Stimulated activated CD8-positive, alpha-beta memory T cell treated with anti-CD3 and anti-CD28 coated beads, Interleukin-2, amount 100 ng/mL, for 48 hours (primary cell): ENCODE measurements at places on chromosomes 1 and 21.

DNA sequence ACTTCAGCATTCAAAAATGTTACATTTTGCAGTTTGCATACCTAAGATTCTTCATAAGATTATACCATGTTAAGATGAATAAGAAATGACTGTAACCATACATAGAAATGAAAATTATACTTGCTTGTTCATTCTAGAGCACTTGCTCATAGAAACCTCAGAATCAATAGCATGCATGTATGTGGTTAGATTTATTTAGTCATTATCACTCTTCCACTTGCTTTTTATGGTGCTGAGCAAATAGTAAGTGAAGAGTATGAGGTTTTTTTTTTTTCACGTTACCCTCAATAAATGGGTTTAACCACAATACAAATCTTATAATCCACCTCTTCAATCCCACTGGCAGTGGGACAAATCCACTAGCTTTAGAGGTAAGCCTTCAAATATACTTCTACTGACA is 84.7 kb downstream of the LRRC53 start:
- DNase-seq: no peak

DNA sequence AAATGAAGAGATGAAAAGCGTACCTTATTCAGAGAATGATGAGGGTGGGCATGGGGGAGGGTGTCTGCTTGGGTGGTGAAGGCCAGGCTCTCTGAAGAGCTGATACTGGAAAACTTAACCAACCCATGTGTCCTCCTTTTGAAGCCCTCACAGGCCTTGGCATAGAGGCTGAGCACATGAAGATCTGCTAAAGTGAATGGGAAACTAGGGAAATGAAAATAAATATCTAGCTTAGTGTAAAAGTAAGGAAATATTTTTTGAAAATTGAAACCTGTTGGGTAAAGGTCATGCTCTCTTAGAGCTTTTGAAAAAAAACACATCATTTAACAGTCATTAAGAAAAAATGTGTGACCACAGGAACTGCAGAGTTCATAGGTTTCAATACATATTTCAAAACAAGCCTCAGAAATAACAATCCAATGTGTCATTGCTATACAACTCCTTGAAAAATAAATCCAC is 40.5 kb upstream of the RALGPS2 start:
- DNase-seq: no peak

DNA sequence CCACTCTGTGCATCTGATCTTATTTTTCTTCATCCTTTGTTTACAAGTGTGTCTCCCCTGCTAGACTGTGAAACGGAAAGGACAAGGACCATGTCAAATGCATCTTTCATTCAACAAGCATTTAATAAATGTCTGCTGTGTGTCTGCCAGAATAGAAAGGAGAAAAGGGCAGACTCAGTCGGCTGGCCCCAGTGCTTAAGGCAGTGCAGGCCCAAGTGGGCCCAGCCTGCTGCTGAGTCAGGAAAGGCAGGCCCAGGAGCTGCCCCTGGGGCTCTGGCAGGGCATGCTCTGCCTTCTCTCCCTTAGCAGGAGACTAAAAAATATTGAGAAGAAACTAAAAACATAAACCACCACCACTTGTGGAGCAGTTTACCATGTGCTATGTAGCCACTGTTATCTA is 38.1 kb downstream of the PLEKHA6 start:
- DNase-seq: no peak

DNA sequence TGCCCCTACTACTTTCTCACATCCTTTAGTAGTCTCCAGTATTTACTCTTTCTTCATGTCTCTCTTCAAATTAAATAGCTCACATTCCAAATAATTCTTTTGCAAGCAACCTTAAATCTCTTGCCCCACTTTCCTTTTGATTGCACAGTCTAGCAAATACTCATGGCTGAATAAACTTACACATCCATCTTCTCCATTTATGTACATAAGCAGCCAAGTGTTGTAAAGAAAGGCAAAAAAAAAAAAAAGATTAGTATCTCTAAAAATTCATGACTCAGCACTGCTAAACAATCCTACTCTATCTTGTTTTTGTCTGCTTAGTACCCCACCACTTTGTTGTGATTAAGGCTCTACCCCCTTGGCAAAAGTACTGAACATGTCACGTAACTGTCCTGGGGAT is 42.6 kb downstream of the F13B start:
- DNase-seq: no peak

DNA sequence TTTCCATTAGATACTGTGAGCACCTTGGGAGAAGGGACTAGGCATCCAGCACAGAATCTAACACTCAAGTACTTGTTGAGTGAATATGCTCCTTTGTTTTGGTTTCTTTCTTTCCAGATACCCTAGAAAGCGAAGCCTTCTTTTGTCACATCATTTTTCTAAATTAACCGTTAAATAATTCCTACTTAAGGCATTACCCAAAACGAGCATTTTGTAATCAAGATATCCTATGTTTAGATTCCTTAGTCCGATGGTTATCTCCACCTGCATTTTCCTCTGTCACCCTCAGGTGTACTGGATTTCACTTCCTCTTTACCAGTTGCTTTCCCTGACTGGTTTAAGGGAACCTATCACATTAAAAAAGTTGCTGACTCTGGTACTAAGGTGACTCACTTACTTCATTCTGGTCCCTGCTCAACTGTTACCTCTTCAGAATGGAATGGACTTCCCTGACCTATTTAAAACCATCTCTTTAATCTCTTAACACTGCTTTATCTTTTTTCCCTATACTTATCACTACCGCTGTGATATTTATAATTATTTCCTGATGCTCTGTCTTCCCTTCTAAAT is 3.2 kb downstream of the B3GALNT2 start:
- DNase-seq: no peak

- no peak for DNase-seq
These were observed 353.5 kb upstream of the B3GALT2 start for GRCh38 chr1:193539731-193540459.

GRCh38 chr1:159171688-159172501 is 480 bp downstream of the CADM3 start:
- DNase-seq: no peak

- DNase-seq: no peak
These were observed 69.9 kb upstream of the COG2 start for GRCh38 chr1:230572121-230573105.
